ENCODE measurements at places on chromosomes 3 and 15.
A peak's percentile ranks its signal among the peaks of the same experiment; 100 is the strongest.

GRCh38 chr3:183189641-183190040 lies 27.1 kb upstream of the LAMP3 start:
- DNase-seq, result no peak

DNA sequence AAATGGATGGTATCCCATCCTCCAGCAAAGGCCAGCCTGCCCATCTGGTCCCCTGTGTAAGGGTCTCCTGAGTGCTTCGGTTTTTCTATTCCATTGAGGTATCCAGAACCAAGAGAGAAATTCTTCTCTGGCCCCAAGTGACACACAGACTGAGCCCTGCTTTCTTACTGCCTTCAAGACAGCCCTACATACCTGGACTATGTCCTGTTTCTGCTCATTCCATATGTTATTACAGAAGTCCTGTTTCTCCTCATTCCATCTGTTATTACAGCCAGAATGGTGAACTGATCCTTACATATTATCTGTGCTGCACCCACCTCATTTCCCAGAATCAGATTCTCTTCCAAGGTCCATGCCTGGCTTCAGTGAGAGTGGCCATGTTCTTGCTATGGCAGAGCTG lies 115.2 kb downstream of the DCLK3 start:
- DNase-seq, result no peak

DNA sequence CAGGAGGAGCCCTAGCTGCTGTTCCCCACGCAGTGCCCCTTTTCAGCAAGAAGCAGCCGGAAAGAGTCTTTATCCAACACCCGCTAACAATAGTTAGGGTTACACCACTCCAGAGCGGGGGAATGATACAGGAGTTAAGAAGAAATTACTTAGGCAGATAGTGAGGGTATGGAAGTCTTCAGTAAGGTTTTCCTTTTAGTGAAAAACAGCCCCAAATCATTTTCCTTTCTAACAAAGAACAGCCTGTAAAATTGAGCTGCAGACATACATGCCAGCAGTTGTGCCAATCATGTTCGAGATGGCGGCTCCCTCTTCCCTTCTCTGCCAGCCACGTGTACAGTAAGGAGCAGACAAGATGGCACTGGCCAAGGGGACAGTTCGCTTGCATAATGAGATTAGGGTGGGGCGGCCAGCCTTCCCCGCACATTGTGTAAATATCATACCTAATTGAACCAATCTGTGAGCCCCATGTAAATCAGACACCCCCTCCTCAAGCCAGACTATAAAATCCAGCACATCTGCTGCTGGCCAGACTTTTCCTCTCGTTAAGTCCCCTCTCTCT lies 18.5 kb upstream of the SENP5 start:
- DNase-seq, result no peak

- DNase-seq, result no peak
Observed at GRCh38 chr15:57728436-57728835, 21.9 kb downstream of the POLR2M start.

DNA sequence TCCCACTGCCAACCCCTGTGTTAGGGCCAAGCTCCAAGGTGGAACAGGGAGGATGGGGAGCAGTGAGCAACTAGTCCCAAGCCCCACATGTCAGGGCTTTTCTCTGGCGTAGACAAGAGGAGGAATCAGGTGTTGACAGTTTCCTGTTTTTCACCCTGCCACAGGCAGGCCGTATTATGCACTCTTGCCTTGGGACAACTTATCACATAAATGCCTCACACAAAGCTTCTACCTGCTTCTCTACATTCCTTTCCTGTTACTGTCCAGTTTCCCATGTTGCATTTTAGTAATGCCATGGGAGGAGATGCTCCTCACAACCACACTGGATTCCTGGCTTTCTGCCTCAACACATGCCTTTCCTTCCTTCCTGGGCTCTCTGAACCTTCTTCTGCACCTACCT lies 381.2 kb upstream of the ATP11B start:
- peak; percentile 18 for DNase-seq

DNA sequence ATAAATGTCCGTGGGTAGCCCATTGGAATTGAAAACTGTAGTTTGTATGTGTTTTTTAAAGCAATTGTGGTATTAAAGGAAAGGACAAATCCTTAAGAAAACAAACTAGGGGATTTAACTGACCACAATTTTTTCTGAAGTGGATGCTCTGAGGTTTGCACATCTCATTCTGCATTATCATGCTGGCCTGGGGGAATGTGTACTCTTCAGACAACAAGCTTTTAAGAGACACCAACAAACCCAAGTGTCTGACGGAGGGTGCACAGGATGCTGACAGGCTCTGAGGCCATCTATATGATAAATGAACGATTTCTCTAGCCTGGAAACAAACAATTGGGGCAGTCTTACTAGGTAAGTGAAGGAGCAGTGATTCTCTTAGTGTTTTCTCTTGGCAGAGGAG lies 9.1 kb downstream of the LINS1 start:
- no peak for DNase-seq

DNA sequence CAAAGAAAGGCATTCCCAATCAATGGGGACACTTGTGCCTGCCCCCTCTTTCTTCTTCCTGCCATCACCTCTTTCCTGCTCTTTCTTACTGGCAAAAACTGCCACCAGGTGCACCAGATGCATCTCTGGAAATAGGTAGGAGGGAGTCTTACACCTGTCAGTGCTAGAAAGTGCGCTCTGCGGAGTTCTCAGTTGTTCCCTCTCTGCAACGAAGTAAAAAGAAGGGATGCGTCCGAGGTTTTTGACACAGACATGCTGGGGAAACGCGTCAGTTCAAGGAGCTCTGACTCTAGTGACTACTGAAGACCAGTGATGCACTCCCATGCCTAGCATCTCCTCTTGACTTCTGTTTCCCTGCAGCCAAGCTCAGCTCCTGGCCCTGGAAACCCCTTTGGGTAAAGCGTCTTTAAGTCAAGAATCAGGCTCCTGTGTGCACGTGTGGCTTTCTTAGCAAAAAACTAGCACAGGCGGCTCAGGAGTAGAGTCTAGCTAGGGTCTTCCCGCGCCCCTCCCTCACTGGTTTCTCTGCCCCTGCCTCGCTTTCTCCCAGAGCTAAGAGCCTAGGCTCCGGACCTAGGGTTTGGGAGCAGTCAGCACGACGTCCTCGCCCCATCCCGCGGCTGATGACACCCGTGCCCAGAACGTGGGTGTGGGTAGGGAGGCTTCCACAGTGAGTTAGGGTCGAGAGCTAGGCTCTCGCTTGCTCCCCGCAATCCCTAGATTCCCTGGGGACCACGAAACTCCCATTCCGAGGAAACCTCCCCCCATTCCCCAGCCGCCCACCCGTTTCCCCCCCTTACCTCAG lies 564 bp upstream of the GRM7 start:
- DNase-seq, result peak; percentile 42

DNA sequence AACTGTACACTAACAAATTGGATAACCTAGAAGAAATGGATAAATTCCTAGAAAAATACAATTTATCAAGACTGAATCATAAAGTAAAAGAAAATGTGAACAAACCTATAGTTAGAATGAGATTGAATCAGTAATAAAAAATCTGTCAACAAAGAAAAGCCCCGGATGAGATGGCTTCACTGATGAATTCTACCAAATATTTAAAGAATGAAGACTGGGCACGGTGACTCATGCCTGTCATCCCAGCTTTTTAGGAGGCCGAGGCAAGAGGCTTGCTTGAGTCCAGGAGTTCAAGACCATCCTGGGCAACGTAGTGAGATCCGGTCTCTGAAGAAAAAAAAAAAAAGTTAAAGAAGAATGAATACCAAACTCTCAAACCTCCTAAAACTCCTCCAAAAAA lies 17.7 kb upstream of the AP4E1 start:
- no peak for DNase-seq

Measured in mesendoderm (in vitro differentiated cells).